ENCODE measurements at places on chromosomes 16 and 17.
A peak's percentile ranks its signal among the peaks of the same experiment; 100 is the strongest.

DNA sequence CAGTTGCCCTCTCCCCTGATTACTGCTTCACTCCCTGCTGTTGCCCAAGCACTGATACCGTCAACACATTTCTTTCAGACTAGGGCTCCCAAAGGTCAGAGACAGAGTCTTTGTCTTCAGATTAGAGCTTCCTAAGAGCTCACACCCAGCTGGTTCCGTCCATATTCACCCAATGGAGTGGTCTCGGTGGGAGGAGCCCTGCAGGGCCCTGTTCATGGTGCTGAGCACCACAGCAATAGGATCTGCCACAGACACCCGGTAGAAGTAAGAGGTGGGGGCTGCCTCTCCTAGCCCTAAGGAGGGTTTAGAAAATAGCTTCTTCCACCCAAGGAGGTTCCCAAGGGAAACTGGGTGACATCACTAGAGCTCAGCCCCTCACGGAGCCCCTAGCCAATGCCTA lies 128.3 kb downstream of the CCDC144A start:
- DNase-seq = no peak

DNA sequence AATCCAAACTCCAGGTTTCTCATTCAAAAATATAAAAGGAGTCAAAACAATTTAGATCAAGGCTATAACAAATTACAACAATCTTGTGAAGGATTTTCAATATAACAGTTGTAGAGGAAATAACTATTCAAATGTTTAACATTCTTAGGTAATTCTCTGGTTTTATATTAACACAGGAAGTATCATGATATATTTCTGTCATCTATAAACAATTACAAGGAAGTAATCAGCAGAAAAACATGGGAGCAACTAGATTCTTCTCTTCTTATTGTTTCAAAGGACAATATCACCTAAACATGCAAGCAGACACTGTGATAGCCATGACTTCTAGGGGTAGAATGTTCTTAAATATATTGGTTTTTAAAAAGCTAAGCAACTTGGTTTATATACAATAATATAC lies 49.9 kb downstream of the FBXL20 start:
- no peak for DNase-seq

DNA sequence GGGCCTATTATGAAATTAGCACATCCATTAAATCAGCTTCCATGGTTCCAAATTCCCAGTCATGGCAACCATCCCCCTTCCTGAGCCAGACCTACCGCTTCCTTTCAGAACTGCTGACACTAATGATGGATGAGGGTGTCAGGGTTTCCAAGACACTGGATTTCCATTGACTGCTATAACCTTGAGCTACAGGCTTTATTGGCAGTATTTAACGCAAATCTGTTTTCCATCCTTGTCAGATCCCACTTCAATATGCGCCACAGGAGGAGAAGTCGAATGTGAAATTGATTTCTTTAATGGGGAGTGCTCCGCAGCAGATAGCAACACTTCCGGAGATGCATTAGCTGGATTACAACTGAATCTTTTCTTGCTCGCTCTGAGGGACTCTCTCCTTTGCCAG lies 197.1 kb downstream of the HS3ST4 start:
- DNase-seq = no peak

GRCh38 chr17:13837417-13837816 lies 231.9 kb upstream of the COX10 start:
- no peak for DNase-seq

- no peak for DNase-seq
Measured at GRCh38 chr16:2494616-2495015, 19.1 kb upstream of the ATP6V0C start.

- DNase-seq = no peak
Measured at GRCh38 chr17:30605027-30605426, 127.8 kb downstream of the GOSR1 start.

DNA sequence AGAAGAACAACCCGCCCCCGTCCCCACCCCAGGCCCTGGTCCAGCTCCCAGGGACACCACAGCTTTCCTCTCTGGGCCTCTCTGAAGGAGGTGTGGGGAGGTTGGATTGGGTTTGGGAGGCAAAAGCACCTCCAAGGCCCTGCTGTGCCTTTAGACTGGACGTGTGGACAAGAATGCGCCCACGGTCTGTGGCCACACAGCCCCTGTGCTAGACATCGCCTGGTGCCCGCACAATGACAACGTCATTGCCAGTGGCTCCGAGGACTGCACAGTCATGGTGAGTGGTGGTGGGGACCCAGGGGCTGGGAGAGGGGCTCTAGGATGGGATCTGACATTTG lies 3.0 kb downstream of the CORO1A start:
- no peak for DNase-seq

- no peak for DNase-seq
Measured at GRCh38 chr16:77780378-77780837, 8.0 kb upstream of the VAT1L start.

DNA sequence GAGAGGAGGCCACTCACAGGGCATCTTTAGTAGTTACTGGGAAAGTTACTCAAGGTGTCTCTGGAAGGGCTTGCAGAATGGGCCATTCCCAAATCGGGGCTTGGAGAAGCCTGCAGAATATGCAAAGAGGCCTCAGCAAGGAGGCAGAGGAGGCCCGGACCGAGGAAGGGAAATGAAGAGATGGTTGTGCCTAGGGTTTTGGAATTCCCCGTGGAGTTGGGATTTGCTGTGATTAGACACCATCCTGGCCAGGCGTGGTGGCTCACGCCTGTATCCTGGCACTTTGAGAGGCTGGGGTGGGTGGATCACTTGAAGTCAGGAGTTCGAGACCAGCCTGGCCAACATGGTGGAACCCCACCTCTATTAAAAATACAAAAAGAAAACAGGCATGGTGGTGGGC lies 193.0 kb downstream of the IRF8 start:
- no peak for DNase-seq

- DNase-seq = peak; percentile 76
Measured at GRCh38 chr17:78140169-78141051, 5.8 kb upstream of the C17orf99 start.

DNA sequence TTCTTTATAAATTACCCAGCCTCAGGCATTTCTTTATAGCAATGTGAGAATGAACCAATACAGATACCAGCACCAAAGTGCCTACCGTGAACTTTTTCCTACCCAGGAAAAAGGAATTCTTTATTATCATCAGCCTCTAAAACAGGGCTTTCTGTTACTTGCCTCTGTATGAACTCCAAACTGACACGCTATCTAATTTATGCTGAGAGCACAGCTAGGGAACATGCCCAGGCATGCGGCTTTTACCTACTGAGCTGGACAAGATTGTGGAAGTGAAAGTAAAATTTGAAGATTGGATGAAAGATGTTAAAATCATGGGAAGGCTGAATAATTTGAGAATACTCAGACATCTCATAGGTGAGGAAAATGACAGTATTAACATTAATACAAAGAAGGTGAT lies 24.4 kb upstream of the ADCY9 start:
- no peak for DNase-seq

GRCh38 chr16:71537643-71538042 lies 11.4 kb downstream of the CHST4 start:
- peak; percentile 40 for DNase-seq

- DNase-seq = peak; percentile 34
Measured at GRCh38 chr16:69150146-69150865, 17.9 kb downstream of the UTP4 start.

DNA sequence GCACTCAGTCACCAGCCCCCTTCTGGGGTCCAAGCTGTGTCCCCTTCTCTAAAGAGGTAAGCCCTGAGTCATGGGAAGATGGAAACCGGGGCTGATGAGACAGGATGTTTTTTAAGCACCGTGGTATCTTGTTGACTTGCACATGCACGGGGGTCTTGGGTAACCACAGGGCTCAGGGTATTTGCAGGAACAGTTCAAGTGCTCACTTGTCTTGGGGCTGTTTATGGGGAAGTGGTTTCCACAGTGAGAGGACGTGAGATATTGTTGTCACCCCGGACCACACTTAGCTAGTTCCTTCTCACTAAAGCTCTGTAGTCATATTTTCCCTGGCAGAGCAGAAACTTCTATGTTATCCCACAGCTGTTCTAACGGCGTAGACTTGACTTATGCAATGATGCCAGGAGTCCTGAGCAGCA lies 7.7 kb downstream of the CCL3L1 start:
- DNase-seq = peak; percentile 67

DNA sequence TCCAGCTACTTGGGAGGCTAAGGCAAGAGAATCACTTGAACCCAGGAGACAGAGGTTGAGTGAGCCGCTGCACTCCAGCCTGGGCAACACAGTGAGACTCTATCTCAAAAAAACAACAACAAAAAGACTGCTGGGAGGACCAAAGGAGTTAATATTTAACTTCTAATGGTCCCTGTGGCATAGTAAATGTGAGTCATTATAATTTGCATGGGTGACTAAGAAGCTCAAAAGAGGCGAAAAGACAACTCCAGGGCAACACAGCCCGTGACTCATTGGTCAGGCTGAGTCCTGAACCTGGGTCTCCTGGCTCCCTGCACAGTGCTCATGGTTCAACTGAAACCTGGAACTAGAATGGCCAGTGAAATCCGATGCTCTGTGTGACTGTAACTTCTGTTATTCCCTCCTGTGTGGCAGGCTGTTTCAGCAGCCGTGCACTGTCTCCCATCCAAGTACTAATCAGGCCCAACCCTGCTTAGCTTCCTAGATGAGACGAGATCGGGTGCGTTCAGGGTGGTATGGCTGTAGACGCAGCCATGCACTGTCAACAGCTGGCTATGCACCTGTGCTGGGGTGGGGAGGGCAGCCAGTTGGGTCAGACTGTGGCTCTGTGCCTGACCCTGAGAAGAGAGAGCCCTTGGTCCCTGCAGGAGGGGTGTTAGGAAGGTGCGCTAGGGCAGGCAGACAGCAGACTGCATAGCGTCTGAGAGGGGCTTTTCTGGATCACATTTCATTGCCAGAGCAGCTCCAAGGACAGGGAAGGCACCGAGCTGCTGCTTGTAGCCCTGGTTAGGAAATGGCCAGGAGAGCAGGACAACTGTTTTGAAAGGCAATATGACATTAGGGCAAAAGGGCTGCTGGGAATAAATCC lies 14.5 kb upstream of the GPRC5C start:
- DNase-seq = peak; percentile 64

- DNase-seq = no peak
Measured at GRCh38 chr17:68776451-68776850, 175.3 kb upstream of the FAM20A start.

- no peak for DNase-seq
Measured at GRCh38 chr17:66437476-66438026, 135.1 kb downstream of the PRKCA start.

- no peak for DNase-seq
Measured at GRCh38 chr16:57711993-57712392, 17.4 kb downstream of the DRC7 start.

- no peak for DNase-seq
Measured at GRCh38 chr17:77442976-77443747, 302.4 kb downstream of the SEC14L1 start.

- DNase-seq = no peak
Measured at GRCh38 chr16:10226141-10226986, 44.1 kb upstream of the GRIN2A start.

DNA sequence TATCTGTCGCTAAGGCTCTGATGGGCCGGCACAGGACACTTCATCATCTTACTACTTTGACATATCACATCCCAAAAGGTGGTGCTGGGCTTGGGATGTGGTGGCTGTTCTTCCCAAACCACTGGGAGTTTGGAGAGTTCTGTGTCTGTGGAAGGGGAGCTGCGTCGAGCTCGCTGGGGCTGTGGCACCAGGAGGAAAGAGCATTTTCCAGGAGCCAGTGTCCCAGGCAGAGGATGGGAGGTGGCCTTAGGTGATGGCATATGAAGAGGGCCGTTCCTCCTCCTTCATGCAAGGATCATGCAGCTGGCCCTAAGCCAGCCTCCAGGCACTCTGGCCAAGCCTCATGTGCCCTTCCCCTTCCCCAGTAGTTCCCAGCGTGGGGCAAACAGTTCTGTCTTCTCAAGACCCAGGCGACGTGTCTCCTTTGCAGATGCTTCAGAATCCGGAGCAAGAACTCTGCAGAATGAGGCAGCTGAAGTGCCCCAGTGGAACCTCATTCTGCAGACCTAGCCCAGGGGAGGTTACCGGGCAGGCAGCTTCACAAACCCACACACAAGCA lies 89.4 kb upstream of the TNRC6C start:
- DNase-seq = no peak

GRCh38 chr17:45132572-45133463 lies 503 bp upstream of the PLCD3 start:
- peak; percentile 90 for DNase-seq

- no peak for DNase-seq
Measured at GRCh38 chr17:19341641-19342610, 20.6 kb downstream of the B9D1 start.

- DNase-seq = no peak
Measured at GRCh38 chr16:78829280-78829679, 729.8 kb downstream of the WWOX start.

DNA sequence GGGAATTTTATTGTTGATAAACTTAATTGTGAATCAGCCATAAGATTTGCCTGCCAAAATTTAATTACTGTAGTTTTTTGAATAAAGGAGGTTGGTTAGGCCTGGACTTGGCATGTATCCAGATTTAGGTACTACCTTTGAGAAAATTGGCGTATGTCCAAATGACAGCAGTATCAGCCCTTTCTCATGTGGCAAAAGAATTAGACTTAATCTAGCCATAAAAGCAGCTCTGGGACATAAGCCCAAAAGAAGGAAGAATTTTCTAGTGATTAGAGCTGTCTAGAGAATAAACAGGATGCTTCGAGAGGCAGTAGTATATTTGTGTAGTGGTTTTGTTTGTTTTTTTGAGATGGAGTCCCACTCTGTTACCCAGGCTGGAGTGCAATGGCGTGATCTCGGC lies 27.7 kb downstream of the PPM1E start:
- DNase-seq = no peak

DNA sequence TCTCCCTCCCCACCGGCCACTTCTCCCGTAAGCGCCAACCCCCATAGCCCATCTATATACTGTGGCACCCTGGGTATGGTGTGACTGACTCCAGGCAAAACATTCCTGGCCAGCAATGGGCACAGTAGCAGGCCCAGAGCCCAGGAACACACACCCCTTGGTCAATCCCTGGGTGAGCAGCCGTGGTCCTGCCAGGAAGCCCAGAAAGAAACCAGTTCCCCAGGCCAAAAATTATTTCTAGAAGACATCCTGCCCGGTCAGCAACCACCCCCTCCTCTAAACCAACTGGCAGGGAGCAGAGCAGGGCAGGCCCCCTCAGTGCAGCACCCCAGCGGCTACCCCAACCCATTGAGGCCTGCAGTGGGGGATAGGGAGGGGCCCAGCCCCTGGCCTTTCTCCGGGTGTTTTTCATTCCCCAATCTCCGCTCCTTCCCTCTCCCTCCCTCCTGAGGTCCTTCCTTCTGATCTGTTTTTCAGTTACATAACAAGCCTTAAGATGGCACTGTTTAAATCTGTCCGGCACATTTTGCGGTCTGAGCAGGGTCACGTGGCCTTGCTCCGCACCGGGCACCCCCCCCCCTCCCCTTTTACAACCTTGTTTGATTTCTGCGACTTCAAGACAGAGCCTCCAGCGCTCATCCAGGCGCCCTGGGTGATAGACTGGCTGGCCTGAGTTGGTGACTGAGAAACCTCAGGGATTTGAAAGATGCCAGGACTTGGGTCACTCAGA lies 2.0 kb downstream of the NPTX1 start:
- DNase-seq = no peak

GRCh38 chr16:7689234-7689633 lies 356.6 kb downstream of the RBFOX1 start:
- no peak for DNase-seq
